AG10803 (cell line): ENCODE measurements at places on chromosomes 1 and 21.

DNA sequence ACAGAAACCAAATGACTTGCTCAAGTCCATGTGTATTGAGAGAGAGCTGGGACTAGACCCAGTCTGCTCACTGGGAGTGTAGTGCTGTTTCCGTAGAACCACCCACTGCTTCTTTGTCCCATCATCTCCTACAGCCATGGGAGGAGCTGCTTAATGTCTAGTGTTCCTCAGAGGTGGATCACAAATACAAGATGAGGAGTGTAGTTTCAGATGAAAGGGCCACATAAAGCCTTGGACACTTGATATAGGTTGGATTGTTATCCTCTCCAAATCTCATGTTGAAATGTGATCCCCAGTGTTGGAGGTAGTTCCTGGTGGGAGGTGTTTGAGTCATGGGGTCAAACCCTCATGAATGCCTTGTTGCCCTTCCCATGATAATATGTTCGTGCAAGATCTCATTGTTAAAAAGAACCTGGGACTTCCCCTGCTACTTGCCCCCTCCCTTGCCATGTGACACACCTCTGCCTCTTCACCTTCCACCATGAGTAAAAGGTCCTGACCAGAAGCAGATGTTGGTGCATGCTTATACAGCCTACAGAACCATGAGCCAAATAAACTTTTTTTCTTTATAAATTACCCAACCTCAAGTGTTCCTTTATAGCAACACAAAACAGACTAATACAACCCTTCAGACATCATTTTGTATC, 127.5 kb upstream of the DNAH14 start:
- no peak for DNase-seq

DNA sequence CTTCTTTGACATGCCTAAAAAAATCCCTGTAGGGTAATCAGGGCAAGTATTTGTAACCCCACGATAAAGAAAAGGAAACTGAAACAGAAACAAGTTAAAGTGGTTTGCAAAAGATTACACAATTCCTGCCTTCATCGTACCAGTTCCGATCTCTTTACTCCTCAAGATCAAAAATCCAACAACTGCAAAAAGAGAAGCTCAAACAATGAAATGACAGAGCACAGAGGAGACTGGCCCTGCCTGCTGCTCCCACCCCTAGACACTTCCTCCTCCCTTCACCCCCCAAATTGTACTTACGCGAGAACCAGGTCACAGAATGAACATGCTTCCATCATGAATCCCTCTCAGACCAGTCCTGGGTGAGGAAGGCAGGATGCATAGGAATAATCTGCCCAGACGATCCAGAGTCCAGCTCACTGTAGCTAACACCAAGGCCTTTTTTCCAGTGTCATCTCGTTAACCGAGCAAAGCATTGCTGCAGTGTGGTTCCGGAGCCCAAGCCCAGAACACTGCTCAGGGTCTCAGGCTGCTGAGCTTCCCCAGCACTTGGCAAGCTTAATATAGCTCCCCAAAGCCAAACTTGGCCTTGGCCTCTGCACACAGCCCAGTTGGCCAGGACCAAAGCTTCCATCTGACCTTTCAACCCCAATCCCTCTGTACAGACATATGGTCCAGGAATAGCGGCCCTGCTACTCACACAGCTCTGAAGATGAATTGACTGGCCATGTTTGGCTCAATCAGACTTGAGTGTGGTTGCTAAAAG, 20.3 kb downstream of the RXRG start:
- no peak for DNase-seq

GRCh38 chr1:197467881-197468280, 199.8 kb downstream of the CRB1 start:
- DNase-seq, result peak; percentile 82

DNA sequence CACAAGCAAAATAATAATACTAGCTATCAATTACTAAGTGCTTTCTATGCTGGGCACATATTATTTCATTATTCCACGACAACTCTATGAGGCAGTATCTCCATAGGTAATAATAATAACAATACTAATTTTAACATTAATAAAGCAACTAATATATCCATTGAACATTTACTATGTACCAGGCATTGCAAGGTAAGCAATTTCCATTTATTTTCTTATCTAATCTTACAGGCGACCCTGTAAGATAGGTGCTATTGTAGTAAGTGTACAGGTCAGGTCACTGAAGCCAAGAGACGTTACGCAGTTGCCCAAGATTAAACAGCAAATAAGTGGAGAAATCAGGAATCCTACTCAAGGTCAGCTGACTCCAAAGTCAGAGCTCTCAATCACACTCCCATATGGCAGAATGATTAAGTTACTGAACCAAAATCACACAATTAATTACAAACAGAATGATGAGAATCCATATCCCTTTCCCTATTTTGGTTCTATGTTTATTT, 198.4 kb downstream of the SLC45A1 start:
- DNase-seq, result no peak

- no peak for DNase-seq
Measured at GRCh38 chr1:214108097-214108446, 120.3 kb downstream of the PROX1 start.

DNA sequence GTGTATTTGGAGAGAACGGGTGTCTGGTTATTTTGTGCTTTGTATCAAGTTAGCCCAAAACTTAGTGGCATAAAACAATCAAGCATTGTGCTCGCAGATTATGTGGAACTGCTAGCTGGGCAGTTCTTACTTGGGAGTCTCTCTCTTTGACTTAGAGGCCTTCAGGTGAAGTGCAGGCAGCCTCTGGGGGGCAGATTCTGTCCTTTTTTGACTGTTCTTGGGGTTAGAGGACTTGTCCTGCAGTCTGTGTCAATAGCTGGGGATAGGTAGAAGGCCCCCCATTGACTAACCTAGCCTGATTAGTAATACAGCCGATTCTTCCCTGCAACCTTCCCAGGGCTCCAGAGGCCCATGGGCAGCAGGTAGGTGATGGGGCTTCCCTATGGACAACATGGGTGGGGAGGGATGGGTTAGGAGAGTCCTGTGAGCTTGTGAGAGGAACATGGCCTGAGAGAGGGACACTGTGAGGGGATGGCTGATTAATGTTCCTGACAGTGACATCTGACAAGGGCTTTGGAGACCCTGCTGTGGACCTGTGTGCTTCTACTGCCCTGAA, 37.2 kb upstream of the ACOT11 start:
- no peak for DNase-seq

DNA sequence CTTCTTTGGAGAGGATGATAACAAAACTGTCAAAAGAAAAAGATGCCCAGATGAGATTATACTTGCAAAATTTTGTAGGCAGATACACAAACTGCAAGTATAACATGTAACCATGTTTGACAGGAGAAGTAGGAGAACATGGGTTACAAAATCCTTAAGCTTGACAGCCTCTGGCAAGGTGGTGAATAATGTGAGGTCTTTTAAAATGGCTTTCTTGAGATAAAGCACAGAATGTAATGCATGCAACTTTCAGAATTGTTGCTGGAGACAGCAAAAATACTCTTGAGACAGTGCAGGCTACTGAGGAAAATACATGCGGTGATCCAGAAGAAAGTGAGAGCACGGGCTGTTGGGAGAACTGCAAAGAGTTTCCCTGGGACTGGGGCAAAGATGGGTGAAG, 24.7 kb downstream of the DNAJC6 start:
- no peak for DNase-seq

DNA sequence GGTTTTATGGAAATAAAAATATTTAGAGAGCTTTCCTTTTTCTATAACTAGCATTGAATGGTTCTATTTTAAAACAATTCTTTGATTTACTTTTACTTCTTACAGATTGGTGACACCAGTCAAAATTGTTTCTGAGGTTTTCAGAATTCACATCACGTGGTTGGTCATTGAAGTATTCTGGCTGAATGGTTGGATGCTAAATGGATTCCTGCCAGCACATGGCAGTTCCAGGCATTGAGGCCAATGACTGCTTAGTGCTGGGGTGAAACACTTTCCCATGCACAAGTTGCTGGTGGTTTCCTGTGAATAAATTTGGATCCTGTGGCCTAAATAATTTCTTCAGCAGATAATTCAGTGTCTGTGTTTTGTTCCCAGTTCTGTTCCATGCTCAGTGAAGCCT, 20.6 kb downstream of the NCAM2 start:
- no peak for DNase-seq

DNA sequence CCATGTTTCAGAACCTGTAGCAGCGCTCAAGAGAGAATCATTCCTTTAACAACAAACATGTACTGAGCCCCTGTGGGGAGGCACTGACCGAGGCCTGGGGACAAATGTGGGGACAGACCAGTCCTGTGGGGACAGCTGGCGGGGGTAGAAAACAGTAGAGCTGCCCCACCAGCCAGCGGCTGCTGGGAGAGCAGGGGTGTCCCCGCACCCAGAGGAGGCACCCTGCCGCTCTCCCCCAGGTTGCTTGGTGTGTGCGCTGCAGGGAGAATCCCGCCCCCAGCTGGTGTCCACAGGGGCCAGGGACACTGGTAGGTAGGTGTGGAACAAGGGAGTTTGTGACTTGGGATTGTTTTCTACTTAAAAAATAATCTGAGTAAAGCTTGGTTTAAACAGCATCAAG, 62.1 kb downstream of the ADARB1 start:
- no peak for DNase-seq
